ENCODE measurements at places on chromosomes 1 and 21.

- DNase-seq, result peak; percentile 59
Measured at GRCh38 chr1:12124693-12125421, 41.9 kb upstream of the TNFRSF1B start.

- DNase-seq, result no peak
Measured at GRCh38 chr1:76068953-76069561, 5.5 kb upstream of the ST6GALNAC3 start.

GRCh38 chr1:26302733-26303405, 3.6 kb downstream of the UBXN11 start:
- no peak for DNase-seq

DNA sequence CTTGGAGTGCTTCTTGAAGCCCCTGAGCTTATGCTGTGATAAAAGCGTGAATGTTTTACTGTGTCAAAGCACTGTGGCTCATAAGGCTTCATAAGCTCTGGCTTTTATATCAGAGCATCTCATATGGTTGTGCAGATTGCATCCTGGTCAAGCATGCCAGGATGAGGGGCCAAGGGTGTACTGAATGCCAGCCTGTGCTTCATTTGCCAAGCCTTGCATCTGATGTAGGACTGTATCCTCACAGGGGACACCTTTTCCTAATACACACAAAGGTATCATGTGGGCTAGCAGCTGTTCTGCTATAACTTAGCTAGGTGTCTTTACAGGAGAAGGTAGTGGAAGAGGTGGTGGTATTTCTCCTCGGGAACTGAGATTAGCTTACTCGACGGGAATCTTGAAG, 134.7 kb downstream of the ST6GALNAC3 start:
- DNase-seq, result no peak

- no peak for DNase-seq
Measured at GRCh38 chr1:160411271-160412027, 11.1 kb downstream of the VANGL2 start.

- DNase-seq, result peak; percentile 1
Measured at GRCh38 chr1:247172996-247173395, 1.2 kb upstream of the ZNF124 start.

- no peak for DNase-seq
Measured at GRCh38 chr1:174920093-174920492, 79.7 kb upstream of the CACYBP start.

- DNase-seq, result peak; percentile 38
Measured at GRCh38 chr1:86507935-86508582, 38.8 kb upstream of the CLCA4 start.

- DNase-seq, result no peak
Measured at GRCh38 chr1:6941786-6942185, 156.5 kb downstream of the CAMTA1 start.
